NCI-H2171 treated with DMSO at 0.1 percent for 48 hours (cell line): ENCODE measurements at places on chromosomes 1 and 21.

GRCh38 chr1:150777544-150777943 lies 12.0 kb upstream of the CTSS start:
- DNase-seq = no peak

DNA sequence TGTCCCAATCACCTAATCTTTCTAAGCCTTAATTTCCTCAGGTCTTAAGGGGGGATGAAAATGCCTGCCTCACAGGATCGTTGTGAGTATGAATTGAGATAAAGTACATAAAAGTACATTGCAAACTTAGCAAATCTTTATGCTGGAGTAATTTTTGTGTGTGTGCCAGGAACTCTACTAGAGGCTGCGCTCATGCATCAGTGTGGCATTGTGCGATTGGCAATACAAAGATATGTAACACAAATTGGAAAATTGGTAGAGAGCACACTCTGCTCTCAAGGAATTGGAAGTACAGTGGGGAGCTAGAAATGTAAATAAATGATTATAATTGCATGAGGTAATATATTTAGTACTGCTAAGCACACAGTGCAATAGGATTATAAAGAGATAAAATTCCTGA lies 398.3 kb downstream of the DUSP10 start:
- DNase-seq = no peak

GRCh38 chr1:235147269-235147668 lies 13.8 kb downstream of the RBM34 start:
- DNase-seq = no peak

DNA sequence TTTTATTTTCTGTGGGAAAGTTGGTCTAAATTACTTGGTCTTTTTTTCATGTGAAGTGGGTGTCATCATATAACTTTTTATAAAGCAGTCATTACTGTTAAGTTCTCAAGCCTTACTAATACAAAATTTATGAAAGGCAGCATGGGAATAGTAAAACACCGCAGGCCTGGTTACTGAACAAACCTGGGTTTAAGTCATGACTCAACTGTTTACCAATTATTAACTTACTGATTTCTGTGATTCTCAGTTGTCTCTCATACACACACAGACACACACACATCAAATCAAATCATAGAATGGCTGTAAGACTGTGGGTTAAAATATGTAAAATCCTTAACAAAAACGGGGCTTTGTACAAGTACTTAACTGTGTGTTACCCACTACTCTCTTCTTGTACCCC lies 14.6 kb downstream of the MAEL start:
- DNase-seq = no peak

DNA sequence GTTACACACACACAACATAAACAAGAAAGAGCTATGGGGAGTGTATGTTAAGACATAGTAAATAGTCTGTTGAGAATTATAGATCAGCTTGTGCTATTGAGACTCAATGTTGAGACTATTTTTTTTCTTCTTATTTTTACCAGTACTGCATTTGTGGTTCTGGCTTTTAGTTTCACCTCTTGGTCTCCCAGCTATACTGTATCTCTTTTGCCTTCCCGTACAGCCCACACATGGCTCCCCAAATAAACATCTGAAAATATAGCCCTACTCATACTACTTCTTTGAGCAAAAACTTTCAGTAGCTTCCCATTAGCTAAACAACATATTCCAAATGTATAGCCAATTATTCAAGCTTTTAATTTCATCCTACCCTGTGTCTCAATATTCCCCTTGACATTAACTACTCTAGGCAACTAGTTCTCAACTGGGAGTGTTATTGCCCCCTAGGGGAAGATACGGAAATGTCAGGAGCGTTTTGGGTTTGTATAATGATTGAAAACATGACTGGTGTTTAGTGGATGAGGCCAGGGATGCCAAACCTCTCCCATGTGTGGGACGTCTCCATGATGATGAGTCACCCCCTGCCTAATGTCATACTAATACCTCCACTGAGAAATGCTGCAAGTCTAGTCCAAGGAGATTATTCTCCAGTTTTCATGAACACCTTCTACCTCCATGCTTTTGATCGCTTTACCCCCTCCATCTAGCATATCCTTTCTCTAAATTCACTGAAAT lies 6.8 kb downstream of the RPE65 start:
- peak; percentile 61 for DNase-seq

- peak; percentile 22 for DNase-seq
Measured at GRCh38 chr1:203180611-203181330, 5.1 kb upstream of the MYBPH start.

- no peak for DNase-seq
Measured at GRCh38 chr1:232357416-232357815, 272.5 kb downstream of the SIPA1L2 start.

DNA sequence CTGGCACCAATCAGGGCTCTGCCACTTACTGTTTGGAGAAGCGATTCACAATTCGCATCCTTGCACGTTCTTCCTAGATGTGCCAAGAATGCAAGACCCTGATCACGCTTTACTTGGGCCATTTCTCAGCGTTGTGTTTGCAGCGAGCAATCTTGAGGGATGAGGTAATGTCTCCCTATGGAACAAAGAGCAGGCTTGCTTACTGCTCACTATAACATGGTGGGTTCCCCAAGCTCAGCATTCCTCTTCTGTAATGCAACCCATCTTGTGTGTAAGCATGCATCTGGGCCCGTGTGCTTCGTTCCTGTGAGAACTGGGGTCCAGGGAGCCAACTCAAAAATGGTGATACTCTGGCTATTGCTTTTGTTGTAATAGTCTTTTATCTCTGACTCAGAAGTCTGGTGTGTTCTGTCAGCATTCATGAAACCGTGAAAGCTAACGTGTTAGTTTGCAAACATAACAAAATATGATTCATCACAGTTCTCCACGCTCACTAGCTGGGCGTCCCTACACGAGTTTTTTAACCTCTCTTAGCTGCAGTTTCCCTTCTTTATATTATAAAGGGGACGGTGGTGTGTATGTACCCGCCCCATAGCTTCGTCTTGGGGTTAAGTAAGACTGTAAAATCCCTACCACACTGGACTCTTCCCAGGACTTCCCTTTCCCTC lies 33.3 kb downstream of the DNTTIP2 start:
- DNase-seq = no peak

GRCh38 chr1:182229921-182230491 lies 161.6 kb downstream of the GLUL start:
- peak; percentile 96 for DNase-seq

GRCh38 chr1:147579934-147580537 lies 38.7 kb downstream of the BCL9 start:
- DNase-seq = no peak

GRCh38 chr1:179369751-179370341 lies 4.1 kb downstream of the AXDND1 start:
- peak; percentile 86 for DNase-seq

DNA sequence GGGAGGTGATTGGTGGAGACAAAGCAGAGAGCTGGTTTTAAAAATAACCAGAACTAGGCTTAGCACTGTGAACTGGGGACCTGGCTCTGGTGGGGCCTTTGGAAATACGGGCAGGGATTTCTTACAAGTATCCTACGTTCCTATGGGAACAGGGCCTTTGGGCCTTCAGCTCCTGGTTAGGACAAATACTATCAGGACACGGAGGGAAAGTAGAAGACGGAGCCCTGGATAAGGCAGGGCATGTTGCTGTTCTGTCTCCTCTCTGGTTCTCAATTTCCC lies 5.3 kb upstream of the MYOG start:
- no peak for DNase-seq

GRCh38 chr21:44711327-44712202 lies at the start of gene TSPEAR:
Gene TSPEAR, minus strand, starts transcription at chr21:44711572. Its CDS starts 58 bp downstream, at chr21:44711514.
- DNase-seq = peak; percentile 76

DNA sequence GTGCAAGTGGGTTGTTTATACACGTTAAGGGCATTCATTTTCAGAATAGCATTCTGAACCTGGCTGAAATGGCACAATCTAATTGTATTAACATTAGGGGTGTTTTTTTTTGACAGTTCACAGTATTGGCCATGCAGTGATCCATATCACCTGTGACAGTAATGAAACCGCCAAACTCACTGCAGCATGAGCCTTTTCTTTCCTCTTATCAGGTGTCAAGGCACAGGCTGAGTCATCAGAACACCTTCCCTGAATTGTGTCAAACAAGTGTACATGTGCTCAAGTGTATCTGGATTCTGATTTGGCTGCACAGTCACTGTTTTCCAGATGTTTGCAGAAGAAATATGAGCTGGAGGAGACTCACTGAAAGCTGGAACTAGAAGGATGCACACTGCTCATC lies 47.7 kb upstream of the C8B start:
- peak; percentile 76 for DNase-seq

DNA sequence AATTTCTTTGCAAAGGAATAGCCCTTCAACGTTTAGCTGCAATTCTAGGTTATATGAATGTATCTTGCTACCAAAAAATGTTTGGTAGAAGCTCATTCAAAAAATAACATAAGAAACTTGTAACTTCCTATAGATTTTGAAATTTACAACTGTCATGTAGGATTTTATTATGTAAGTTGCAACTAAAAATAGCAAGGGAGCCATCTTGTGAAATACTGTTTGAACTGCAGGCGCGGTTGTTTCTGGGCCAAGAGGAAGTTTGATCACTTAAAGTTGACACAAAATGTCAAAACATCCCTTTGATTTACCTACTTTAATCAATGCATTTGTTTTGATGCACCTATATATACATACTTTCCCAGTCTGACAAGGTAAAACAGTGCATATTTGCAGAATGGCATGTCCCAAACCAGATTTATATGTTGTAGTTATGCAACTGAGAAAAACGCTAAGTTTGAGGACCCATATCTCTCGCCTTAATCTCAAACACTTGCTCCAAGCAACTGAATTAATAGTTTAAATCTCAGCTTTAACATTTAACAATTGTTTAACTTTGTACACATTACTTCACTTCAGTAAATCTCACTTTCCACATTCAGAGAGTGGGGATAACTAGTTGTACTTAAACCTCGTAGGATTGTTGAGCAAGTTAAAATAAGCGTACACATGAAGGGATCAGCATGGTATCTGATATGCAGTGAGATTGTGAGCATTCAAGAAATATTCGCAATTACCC lies 63.9 kb downstream of the KCNK2 start:
- peak; percentile 17 for DNase-seq

DNA sequence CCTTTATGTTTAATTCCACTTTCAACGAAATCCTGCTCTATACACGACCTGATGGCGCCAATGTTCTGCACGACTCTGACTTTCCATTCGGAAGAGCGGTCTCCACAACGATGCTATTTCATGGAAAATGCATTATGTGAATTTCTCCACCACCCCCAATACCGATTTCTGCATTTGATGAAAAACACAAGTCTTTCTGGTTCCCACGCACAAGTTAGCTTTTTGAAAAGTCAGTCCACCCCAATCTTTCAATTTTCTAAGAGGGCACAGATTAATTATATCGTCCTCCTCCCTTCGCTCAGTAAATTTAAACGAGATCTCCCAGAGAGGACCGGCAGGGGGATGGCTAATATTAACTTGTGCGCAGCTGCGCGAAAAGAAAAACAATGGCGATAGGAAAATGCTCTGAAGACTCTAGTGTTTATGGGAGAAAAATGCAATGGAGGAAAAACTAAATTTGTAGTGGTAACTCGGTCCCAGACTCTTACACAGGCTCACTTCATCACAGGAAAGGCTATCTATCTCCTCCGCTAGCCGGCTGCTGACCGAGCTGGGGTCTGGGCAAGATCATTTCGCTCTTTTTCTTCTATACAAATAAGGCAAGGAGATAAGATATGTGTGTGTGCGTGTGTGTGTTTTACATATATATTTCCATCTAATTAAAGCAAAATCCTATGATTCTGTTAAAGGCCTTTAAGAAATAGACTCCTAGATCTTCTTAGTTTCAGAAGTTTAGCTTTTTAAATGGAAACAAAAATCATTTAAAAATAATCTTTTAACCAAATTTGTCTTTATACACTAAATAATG lies 1.2 kb upstream of the LHX8 start:
- DNase-seq = no peak

DNA sequence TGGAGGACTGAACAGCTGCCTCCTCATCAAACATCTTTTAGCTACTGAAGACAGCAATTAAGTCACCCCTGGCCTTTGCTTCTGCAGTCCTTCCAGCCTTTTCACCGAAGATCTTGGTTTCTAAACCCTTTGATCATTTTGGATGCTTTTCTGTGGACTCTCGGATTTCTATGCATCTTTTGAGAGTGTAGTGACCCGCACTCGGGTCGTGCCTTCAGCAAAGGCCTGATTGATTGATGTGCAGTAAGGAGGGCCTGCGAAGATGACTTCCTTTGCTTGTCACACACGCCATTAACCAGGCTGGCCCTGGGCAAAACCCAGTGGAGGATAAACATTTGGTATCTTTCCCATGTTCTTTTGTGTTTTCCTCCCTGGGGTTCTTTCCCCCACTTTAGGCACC lies 157.5 kb upstream of the CD34 start:
- DNase-seq = no peak
